ENCODE measurements at places on chromosomes 5 and 9. TPM values are rescaled to one million over a fixed set of nuclear protein-coding genes. Genes with fewer than 3 reads are reported as not detected.
A peak's percentile ranks its signal among the peaks of the same experiment; 100 is the strongest.

GHR gene
- 4.3 TPM for total RNA-seq

SPINK4 gene
- total RNA-seq: not detected

SHISAL2B gene
- not detected for total RNA-seq

C9orf152 gene
- total RNA-seq: not detected

AK8 gene
- not detected for total RNA-seq

POU5F2 gene
- 3.1 TPM for total RNA-seq

EPB41L4B gene
- 1.8 TPM for total RNA-seq

GRCh38 chr5:124060413-124061067 is 548.6 kb downstream of the CSNK1G3 start:
- no peak for DNase-seq

GRCh38 chr5:173298213-173298926 is 29.8 kb downstream of the STC2 start:
- DNase-seq: no peak

GRCh38 chr5:66013397-66013796 is 87.0 kb downstream of the ERBIN start:
- peak; percentile 47 for DNase-seq

DNA sequence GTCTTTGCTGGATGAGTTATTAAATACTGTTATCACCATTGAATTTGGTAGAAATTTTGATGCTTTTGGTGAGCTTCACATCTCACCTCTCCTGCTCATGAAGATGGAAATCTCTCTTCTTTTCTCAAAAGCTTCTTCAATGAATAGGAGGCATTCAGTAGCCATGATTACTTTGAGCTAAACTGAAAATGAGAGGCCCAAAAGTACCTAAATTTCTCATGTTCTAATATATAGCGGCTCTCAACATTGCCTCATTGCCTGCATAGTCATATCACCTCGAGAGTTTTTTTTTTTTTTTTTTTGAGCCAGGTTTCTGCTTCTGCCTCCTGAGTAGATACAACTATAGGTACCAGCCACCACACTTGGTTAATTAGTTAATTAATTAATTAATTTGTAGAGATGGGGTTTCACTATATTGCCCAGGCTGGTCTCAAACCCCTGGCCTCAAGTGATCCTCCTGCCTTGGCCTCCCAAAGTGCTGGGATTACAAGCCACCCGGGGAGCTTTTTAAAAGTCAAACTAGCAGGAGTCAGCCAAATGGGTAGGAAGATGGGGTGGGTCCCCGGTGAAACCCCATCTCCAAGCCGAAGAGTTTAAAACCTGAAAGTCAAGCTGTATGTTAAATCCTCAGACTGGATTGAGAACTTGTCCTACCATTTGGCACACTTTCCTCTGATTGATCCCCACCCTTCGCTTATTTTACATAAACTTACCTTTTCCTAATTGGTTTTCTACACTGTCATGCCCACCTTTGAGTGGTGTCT is 169.0 kb downstream of the DOCK2 start:
- no peak for DNase-seq

DNA sequence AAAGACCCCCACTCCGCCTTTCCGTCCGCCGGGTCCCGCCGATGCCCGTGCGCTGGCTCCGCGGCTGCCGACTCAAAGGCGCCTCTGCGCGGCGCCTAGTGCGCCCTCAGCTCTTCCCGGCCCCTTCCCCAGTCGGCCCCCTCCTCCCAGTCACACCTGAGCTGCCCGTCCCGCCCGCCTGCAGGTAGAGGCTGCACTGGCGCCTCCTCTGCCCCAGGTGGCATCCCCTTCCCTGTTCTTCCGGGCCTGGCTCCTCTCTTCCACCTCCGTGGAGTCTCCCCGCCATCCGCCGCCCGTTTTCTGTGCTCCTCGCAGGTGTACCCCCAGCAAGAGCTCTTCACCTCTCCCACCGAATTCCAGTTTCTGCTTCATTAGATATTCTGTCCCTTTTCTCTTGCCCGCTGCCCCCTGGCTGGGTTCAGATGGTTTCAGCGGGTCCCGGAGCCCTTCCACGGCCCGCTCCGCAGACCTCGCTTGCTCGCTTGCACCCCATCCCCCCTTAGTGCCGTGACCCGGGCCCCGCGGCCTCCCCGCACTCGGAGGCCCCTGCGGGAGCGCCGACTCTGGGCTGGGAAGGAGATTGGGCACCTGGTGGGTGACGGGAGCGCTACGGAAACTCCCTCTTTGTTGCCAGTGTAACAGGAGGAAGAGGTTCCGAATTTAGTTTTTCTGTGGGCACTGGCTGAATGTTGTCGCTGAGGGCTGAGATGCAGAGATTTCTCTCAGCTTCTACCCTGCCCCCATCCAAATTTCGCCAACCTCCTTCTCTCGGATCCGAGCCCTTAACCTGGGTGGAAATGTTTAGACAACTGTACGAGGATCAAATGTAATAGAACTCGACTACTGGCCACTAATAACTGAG is 809 bp downstream of the SLC44A1 start:
- DNase-seq: peak; percentile 39

GRCh38 chr5:1702318-1702717 is 97.3 kb downstream of the MRPL36 start:
- no peak for DNase-seq

DNA sequence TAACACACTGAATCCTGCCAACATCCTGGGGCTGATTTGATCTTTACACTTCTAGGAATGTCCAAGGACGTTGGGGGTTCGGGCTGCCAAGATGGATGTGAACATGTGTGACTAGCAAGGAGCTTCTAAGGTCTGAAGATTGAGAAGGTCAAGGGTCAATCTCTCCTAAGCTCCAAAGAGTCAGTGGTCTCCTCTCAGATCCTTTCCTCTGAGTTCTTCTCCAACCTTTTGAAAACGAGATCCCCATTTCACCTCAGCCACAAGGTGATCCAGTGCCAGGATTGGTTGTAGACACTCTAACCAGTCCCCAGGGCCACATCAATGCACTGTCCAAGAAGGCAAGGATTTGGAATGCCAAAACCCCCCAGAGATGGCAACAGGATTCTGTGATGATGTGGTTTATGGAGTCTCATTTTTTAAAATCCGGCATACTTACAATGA is 266.8 kb downstream of the NDUFS4 start:
- no peak for DNase-seq

DNA sequence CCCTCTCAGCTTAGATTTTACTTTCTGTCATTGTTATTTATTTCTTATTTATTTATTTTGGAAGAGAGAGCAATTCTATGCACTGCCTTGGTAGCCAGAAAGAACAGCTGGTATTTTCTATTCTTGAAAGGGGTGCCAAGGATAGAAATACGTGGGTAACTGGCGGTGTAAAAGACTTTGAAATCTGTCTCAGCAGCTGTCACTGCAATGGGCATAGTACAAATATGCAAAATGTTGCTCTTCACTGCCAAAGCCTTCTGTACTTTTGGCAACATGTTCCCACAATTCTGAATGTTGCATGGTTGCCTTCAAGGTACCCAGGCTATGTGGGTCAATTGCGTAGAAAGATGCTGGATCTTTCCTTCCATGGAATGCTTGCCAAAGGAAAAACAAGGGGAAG is 230.2 kb upstream of the EDIL3 start:
- DNase-seq: no peak

GRCh38 chr5:110177729-110178128 is 488.0 kb downstream of the MAN2A1 start:
- no peak for DNase-seq

GRCh38 chr9:128057724-128058409 is 9.3 kb downstream of the NAIF1 start:
- no peak for DNase-seq

DNA sequence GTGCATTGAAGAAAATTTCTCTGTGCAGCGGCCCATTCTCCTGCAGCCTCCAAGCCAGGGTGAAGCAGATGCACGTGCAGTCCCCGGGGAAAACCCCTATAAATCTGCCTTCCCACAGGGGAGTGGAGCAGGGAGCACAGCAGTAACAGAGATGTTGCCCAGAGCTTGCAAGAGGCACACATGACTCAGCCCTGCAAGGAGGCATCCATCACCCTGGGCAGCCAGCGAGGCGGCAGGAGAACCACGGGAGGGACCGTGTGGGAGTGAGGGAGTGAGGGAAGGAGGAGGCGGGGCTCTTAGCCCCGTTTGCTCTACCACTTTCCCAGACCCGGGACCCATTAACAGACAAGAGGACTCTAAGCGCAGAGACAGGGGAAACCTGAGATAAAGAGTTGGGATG is 96.2 kb upstream of the ARAP3 start:
- DNase-seq: peak; percentile 68

Data from fibroblast of the aortic adventitia (primary cell).